ENCODE measurements at places on chromosomes 16 and 17. TPM values are rescaled to one million over a fixed set of nuclear protein-coding genes. Genes with fewer than 3 reads are reported as not detected.

The GAS2L2 gene
- total RNA-seq, result not detected

The MT4 gene
- not detected for total RNA-seq

The MPP2 gene
- not detected for total RNA-seq

The SEC14L5 gene
- not detected for total RNA-seq

The ATP2C2 gene
- total RNA-seq, result not detected

The CES5A gene
- total RNA-seq, result not detected

The NUPR1 gene
- total RNA-seq, result not detected

The ABCC12 gene
- not detected for total RNA-seq

The ZPBP2 gene
- total RNA-seq, result 1.6 TPM

The KRT24 gene
- not detected for total RNA-seq

The ST6GALNAC1 gene
- not detected for total RNA-seq
